ENCODE measurements at places on chromosomes 2 and 18.

DNA sequence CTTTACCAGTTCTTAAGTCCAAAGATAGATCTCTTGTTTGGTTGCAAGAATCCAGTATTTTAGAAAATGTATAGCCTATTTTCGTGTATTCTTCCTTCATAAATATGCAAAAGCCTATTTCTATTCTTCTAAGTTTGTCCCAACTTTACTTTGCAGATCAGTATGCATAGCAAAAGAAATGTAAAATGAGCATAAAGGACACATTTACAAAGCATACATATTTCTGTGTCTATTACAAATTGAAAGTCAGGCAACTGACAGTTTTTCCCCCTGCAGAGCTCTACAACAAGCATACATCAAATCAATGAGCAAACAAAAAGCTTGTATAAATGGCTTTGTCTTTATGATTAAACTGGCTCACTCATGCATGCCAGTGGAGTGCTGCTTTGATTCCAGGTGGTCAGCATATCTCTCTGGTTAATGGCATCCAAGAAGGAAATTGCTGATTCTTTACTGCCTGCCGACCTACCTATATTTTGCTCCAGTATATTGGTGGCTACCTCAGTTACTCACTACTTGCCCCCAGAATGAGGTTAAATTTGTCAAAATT, 10.0 kb upstream of the VPS54 start:
- DNase-seq = no peak

GRCh38 chr2:46383113-46383395, 85.8 kb downstream of the EPAS1 start:
- no peak for DNase-seq

DNA sequence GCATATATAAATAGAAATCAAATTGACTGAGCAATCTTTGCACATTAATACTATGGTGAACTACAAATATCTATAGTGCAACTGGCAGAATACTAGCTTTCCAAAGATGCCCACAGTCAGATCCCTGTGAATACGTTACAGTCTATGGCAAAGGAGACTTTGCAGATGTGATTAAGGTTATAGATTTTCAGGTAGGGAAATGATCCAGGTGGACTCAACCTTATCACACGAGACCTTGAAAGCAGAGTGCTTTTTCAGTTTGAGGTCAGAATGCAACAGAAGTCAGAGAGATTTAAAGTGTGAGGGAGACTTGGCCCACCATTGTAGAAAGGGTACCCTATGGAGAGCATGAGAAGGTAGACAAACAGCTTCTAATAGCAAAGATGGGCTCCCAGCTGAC, 122.6 kb downstream of the TRIB2 start:
- no peak for DNase-seq

DNA sequence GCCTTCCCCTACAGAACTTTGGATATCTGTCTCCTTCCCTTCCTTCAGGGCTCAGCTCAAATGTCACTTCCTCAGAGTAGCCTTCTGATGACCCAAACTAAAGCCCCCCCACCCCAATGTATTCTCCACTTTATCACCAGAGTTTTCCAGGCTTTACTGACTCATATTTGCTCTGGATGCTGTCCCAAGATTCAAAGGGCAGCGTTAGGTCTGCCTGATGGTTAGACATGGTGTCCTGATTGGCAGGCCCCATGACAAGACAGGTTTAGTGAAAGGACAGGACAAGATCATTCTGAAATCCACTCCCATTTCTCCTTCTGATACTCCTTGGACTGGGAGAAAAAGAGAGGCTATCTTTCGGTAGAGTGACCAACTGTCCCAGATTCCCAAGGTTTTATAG, 22.6 kb upstream of the RPIA start:
- no peak for DNase-seq

DNA sequence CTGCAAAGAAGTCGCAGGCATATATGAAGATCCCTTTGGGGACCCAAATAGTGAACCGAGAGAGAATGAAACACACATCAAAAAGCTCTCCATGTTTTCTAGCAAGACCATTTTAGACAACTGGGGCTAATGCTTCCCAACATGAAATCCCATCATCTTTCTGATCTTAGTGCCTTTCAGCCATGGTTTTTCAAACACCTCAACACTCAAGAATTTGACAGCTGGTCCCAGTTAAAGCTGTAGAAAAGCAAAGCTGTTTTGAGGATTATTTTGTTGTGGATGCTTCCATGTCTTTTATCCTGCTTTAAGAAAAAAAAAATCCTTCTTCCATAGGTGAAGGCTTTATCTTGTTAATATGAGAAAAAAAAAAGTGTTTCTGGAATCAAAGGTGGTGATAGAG, 259.1 kb downstream of the STK39 start:
- DNase-seq = no peak

- DNase-seq = no peak
Observed at GRCh38 chr2:200751786-200752185, 59.9 kb upstream of the BZW1 start.

DNA sequence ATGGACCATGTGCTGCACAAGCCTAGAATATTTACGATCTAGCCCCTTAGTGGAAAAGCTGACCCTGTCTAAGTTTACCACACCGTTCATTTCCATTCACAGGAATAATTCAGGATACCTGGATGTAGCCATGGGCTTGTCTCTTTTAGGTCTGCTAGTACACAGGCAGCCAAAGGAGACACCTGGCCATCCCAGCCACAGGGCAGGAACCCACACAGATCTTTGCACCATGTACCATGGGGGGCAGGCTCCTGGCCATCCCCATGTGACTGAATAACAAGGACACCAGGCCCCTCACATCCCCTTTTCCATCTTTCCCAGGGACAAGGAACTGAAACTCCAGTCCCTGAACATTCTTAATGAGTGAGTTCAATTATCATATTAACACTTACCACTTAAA, 467.3 kb upstream of the MYT1L start:
- DNase-seq = no peak

DNA sequence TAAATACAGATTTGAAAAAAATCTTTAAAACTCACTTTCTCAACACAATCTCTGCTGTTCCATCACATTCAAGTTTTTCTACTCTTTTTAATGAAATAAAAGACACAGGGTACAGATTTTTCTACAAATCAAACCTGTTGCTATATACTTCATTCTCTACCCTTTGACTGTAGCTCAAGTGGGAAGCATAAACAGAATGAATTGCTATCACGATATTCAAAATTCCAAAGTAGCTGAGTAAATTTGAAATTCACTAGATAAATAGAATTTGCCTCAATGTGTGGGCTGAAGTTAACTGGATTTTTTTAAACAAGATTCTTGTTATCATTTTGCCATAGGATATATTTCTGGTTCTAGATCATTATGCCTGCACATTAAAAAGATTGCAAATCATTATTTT, 185.9 kb downstream of the ZNF521 start:
- no peak for DNase-seq

- DNase-seq = no peak
Observed at GRCh38 chr2:148982282-148982681, 56.2 kb upstream of the LYPD6B start.

- no peak for DNase-seq
Observed at GRCh38 chr2:127145280-127145895, 38.4 kb upstream of the BIN1 start.

- DNase-seq = no peak
Observed at GRCh38 chr2:75540994-75541393, 19.7 kb downstream of the EVA1A start.
